Muscle of leg (tissue), 16 donors: ENCODE measurements at places on chromosomes 13 and 19.

DNA sequence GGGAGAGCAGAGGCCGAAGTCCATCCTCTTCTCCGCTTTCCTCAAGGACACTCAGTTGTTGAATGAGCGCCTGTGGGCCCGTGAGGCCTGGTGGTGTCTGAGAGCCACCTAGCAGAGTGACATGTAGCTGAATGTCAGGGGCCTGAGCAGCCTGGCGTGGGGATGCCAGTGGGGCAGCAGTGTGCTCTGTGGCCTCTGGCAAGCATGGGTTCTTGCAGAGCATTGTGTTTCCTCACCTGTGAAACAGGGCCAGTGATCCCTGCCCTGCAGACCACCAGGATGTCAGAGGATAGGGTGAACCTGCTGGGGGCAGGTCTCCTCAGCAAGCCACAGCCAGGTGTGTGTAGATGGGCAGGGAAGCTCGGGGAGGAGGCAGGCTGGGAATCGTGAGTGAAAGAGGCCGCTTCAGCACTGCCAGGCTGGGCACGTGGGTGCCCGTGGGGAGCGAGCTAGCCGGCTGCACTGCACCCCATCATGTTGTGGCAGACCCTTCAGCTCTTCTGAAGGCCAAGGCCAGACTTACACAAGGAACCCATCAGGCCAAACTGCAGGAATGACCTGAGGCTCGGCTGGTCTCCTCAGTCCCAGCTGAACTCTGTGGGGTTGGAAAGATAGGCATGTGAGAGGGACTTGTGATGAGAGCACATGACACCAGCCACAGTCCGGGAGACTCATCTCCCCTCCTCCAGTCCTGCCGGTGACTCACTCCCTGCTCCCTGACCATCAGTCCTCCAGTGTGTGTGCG is 5.0 kb downstream of the PPP1R37 start:
- DNase-seq, result peak; percentile 45

- DNase-seq, result no peak
Measured at GRCh38 chr13:86906127-86906874, 764.9 kb upstream of the SLITRK5 start.

GRCh38 chr13:62931853-62932252 is 1516.2 kb upstream of the PCDH20 start:
- no peak for DNase-seq

- no peak for DNase-seq
Measured at GRCh38 chr13:21137696-21138095, 38.7 kb downstream of the SKA3 start.

DNA sequence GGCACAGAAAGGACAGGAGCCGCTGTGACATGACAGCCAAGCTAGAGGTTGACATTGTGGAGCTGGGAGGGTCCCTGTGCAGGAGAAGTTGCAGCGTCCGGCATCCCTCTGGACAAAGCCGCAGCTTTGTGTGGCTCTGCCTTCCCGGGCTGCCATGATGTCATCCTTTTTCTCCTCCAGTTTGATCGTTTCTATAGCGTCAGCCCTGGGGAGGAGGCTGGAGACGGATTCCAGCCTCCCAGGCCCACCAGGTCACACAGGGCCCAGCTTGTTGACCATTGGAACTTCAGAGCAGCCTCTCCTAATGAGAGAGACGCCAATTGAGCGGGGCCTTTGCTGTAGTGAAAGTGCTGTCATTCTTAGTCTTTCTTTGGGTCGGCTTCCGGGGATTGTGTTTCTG is 3.8 kb upstream of the KCNJ14 start:
- no peak for DNase-seq

DNA sequence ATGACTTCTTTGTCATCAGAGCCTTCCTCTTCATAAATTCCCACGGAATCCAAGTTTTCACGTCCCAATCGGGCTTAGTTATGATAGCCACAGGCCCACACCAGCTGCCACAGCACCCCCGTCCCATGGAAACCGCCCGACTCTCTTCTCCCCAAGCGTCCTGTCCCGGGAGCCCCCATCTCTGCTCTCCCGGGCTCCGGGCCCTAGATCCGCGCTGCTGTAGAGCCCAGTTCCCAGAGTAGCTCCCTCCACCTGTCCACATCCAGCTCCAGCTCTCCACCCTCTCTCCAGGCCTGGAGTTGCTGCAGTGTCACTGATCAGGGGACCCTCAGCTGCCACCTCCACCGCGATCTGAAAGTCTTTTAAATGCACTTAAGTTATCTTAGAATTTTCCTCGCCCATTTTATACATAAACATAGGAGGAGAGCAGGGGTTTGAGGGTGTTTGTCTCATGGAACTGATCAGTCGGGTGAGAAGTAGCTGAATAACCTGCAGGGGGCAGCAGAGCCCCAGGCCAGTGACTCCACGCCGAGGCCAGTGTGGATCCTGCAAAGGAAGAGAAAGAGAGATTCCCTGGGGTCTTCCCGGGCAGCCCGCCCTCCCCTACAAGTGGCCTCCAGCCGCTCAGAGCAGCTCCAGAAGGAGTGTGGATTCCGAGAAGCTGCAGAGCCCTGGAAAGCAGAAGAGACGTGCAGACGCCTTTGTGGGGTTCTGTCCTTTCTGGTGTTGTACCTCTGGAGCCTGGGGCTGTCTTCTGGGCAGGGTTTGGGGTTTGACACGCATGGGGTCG is 1.1 kb upstream of the ZNF763 start:
- DNase-seq, result peak; percentile 95

- no peak for DNase-seq
Measured at GRCh38 chr13:47190696-47191305, 293.9 kb upstream of the HTR2A start.

DNA sequence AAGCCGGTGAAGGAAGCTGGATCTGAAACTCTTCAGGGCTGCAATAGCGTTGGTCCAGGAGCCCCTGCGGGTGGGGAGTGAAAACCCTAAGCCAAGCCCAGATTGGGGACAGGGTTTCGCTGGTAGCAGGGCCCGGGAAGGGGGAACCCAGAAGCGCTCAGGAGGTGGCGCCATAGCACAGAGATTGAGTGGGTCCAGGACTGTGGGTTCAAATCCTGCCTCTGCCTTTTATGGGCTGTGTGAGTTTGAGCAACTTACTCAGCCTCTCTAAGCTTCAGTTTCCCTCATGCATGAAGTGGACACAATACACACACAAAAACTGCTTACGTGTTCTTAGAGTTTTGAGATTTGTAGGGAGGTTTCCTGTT is 8.3 kb upstream of the SYCN start:
- DNase-seq, result no peak

GRCh38 chr13:108115738-108116137 is 99.6 kb downstream of the LIG4 start:
- no peak for DNase-seq

DNA sequence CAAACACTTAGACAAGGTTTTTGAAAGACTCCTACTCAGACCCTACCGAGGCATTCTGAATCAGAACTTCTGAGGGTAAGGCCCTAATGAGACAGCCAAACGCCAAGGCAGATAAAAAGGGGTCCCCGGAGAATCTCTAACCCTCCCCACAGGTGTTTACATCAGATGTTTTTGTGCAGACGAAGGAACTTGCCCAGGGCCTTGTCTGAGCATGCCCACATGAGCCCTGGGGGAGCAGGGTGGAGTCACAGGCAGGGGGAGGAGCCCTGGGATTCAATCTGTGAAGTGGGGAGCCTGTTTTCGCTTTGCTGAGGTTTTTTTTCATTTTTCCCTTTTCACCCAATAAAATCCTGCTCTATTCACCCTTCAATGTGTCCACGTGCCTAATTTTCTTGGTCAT is 61.6 kb upstream of the MED4 start:
- no peak for DNase-seq

- DNase-seq, result no peak
Measured at GRCh38 chr19:23403581-23404324, 8.5 kb upstream of the ZNF91 start.

DNA sequence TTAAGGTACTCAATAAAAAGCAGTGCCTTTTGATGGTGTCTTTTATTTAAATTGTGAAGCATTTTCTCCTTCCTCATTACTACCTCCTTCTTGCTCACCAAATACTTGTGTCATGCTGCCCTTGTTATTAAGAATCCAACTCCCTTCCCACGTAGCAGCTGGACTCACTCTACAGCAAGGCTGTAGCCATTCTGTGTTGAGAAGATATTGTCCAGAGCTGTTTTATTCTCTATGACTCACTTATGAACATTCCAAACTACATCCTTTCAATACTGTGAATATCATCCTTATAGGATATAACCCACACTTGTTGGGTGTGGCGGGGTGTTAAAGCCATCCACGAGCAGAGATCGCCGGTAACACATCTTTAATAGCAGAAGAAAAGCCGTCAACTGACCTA is 1671.5 kb upstream of the SLC10A2 start:
- DNase-seq, result no peak

- DNase-seq, result no peak
Measured at GRCh38 chr13:23509781-23510543, 60.2 kb upstream of the TNFRSF19 start.
